ENCODE measurements at places on chromosomes 7 and 10. TPM values are rescaled to one million over a fixed set of nuclear protein-coding genes. Genes with fewer than 3 reads are reported as not detected.

The ODAD2 gene
- total RNA-seq, result 0.88 TPM

GRCh38 chr10:17257466-17258321 is 29.7 kb downstream of the VIM start:
- peak; percentile 64 for DNase-seq

DNA sequence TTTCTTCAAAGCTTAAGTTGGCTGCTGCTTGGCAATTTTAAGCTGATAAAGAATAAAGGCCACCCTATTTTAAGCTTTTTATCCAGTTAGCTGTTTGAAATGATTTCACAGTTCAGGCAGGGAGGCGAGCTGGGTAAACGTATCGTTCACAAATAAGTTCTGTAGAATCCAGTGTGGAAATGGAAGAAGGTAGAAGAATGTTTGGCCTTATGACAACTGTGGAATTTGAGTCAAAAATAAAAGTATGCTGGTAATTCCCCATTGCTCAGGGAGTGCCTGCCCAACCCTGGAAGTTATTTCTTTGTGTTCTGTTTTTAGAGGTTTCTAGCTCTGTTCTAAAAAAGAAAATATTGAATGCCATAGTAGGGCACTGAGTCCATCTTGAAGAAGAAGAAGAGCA is 113.1 kb downstream of the ARL4A start:
- no peak for DNase-seq

- no peak for DNase-seq
Observed at GRCh38 chr7:159042103-159042502, 102.6 kb downstream of the VIPR2 start.

The WEE2 gene
- not detected for total RNA-seq

DNA sequence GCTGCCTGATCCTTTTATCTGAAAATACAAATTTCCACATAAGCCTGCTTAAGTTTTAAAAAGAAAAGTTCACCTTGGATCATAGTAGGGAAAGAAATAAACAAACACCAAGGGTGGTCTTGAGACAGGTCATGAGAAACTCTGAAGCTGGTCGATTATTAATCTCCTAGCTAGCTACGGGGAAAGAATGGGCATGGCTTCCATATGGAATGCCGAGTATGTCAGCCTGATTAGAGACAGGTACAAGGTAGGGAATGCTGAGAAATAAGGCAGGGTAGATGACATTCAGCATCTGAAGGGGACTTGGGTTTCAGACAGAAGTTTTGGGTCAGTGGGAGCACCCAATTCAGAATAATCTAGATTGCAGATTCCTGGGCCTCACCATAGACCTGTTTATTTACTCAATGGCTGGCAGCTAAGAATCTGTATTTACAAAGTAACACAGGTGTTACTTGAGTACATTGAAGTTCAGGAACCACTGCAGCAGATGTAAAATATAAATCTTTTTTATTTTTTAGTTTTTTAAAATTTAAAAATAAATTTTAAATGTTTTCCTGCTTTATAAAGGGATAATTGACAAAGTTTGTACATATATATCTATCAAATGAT is 49.0 kb downstream of the SCIN start:
- DNase-seq, result no peak

DNA sequence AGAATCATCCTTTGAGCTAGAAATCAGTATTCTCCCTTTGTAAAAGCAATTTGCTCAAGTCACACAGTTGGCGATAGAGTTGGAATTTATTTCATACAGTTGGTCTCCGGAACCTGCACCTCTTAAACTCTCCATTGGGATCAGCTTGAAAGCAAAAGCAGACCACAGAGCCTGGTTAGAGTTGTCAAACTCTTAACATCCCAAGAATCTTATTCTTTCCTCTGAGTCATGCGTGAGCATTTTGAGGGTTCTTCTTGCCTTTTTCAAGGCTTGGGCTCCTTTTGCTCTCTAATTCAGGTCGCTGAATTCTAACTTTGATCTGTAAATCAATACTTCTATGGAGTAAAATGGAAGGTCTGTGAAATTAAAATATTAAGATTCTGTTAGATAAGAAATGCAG is 19.6 kb upstream of the SCIN start:
- no peak for DNase-seq

GRCh38 chr10:110803830-110804338 is 67.8 kb upstream of the PDCD4 start:
- DNase-seq, result peak; percentile 67

DNA sequence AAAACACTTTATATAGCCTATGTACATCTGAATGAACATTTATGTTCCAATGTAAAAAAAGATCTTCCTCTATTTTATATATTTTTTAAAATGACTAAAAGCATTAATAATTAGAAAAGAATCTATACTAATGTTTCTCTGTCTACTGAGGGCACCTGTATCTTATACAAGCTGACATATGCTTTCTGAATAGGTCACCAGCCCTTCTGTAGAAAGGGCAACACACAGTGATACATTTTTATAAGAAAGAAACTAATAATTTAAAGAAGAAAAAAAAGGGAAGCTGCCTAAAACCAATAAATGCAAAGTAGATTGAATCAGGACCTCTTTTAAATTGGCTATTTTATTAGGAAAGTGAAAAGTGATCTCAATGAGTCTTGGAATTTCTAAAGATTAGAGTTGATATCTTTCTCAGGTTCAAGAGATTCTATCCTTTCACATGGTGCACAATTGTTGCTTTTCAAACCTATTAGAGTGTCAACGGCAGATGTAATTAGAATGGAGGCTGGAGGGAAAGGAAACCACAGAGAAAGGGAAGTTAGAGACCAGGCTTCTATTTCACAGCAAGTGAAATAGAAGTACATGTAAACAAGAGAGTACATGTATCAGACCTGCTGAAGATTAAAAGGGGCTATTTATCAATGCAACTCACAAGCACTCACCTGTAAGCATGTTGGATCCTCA is 6.3 kb downstream of the MTPN start:
- no peak for DNase-seq

The PDE6C gene
- not detected for total RNA-seq

The CPED1 gene
- total RNA-seq, result not detected

The GIMAP5 gene
- 37.6 TPM for total RNA-seq

The GSTO2 gene
- total RNA-seq, result 1.8 TPM

The ZNF467 gene
- 0.09 TPM for total RNA-seq

The ASZ1 gene
- total RNA-seq, result not detected

DNA sequence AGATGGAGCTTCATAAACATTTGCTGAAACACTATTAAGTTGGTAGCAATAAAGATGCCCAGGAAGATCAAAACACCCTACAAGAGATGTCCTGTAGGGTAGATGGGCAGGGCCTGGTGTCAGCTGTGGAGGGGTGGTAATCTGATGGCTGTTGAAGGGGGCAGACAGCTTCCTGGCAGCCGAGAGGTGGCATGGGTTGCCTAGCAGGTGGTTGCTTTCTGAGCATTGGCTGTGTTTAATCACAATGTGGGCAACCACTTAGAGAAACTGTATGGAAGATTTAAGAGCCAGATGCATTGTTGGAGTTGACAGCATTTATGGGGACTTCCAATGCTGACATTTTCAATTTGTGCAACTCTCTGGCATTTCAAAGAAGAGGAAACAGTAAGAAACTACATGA is 79.9 kb upstream of the SLC26A5 start:
- DNase-seq, result no peak

The SEMA4G gene
- total RNA-seq, result 1.2 TPM

DNA sequence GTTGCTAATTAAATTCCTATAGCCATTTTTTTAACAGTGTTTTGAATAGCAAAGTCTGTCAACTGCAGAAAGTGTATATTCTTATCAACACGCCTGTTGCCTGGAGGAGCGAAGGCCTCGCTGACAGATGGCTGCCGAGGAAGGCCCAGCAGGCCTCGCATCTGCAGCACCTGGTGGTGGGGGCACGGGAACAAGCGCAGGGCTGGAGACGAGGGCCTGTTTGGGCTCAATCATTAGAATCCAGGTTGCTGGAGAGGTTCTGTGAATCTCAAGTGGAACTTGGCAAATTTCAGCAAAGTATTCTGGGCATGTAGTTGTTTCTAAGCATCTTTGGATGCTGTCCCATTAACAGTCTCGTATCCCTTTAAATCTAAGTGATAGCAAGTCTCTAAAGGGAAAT is 66.1 kb upstream of the FAM204A start:
- no peak for DNase-seq

DNA sequence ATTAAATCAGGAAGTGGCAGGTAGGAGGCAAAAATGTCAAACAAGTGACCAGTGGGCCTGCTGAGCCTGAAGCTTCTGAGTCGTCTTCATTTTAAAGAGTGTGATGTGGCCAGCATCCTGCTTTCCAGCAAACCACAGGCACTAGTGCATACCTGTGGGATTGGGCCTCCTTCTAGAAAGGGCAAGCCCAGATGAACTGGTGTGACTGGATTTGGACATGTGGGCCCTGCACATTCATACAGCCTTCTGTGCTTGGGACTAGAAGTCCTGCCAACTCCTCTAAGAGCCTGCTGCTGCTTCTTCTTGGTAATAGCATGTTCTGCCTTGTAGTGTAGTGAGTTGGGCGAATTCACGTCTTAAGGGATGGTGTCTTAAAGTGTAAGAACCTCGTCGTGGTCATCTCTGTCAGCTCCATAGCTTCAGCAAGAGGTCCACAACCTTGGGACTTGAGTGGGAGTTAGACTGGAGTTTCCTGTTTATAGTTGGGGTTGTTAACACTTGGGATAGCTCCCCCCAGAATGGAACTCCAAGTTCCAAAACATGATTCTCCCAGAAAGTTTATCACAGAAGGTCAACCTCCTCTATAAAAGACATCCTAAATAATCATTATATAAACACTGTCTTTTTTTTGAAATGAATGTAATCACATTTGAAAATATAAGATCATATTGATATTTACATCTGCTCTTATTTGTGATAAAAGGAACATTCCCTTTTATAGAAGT is 11.2 kb downstream of the BMPER start:
- no peak for DNase-seq

The XPNPEP1 gene
- total RNA-seq, result 96.5 TPM

- DNase-seq, result no peak
Observed at GRCh38 chr7:130396109-130396508, 15.8 kb downstream of the CPA1 start.

GRCh38 chr10:21526860-21527597 is 1.5 kb upstream of the SKIDA1 start:
- DNase-seq, result peak; percentile 54

DNA sequence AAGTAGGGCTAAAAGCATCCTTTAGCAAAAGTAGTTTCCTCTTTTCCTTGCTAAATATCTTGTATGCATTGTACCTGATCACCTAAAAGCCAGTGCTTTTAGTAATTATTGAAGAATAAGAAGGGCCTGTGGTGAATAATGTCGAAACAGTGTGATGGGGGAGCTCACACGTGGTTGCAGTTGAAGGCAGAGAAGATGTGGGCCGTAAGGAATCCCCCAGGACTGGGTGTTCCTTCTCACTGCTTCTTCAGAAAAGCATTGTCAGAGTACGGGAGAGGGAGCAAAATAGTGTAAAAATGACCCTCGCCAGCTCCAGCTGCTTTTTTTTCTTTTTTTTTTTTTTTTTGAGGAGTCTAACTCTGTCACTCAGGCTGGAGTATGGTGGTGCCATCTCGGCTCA is 201.1 kb downstream of the NSUN6 start:
- DNase-seq, result no peak

DNA sequence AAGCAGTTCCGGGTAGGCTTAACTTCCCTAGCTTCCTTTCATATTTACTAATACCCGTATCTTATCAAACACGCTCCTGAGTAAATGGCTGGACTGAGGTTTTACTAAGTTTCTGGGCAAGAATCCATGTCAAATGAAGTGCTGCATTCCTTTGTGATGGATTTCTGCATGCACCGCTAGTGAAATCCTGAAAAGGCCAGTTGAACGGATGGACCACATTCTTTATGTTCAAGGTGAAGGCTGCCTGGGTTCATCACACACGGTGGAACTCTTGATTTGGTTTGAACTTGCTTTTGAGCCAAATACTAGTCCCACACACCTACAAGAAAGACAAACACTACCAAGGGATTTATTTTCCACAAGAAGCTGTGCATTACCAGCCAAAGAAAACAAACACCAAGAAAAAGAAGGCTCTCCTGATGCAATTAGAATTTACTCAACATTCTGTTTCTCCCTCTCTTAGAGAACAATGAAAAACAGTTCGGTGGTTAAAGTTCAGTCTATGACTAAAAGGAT is 255.0 kb upstream of the SEMA3C start:
- no peak for DNase-seq

The GIMAP4 gene
- 97.8 TPM for total RNA-seq

The HGF gene
- not detected for total RNA-seq

DNA sequence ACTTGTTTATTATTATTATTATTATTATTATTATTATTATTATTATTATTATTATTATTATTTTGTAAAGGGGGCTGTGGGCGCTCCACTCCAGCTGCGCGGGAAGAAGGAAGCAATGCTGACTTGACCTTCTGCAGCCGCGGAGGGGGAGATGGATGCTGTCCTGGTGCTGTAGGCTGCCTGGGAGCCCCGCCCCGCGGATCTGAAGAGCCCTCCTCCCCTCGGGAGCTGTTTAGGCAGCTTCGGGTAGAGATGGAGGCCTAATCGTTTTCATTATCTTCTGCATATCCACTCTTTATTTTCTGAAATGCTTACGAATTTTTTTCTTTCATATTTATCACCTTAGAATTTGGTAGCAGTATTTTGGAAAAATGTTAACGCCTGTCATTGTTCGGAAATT is 101.2 kb upstream of the KLF6 start:
- no peak for DNase-seq

The GRID2IP gene
- total RNA-seq, result 0.18 TPM

The SORBS1 gene
- 0.13 TPM for total RNA-seq

DNA sequence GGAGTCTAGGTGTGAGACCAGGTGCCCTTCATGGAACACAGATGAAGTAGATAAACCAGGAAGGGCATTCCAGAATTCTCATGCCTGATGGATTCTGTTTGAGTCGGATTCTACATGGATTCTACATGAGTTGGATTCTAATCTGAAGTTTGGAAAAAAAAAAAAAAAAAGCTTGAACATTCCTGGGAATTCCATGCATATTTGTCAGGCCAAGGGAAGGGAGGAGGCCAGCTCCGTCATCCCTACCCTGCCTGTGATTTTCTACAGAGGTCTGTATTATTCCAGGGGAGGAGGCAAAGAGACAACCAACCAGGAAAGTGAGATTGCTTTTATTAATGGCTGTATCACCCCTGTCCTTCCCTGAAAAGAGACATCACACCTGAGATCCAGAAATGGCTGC is 27.8 kb upstream of the EBLN1 start:
- DNase-seq, result no peak

The MNX1 gene
- not detected for total RNA-seq

The STEAP4 gene
- total RNA-seq, result not detected

All from activated CD8-positive, alpha-beta T cell treated with anti-CD3 and anti-CD28 coated beads for 36 hours (primary cell).